ENCODE measurements at places on chromosomes 12 and 14. TPM values are rescaled to one million over a fixed set of nuclear protein-coding genes. Genes with fewer than 3 reads are reported as not detected.

GRCh38 chr12:65624554-65625086, 199.7 kb upstream of the HMGA2 start:
- DNase-seq: no peak

RPS6KL1 gene
- total RNA-seq: 2.9 TPM

NRL gene
- total RNA-seq: 2.5 TPM

GPRC5D gene
- not detected for total RNA-seq

- no peak for DNase-seq
These were observed 13.9 kb upstream of the KRT86 start for GRCh38 chr12:52260361-52261207.

DNA sequence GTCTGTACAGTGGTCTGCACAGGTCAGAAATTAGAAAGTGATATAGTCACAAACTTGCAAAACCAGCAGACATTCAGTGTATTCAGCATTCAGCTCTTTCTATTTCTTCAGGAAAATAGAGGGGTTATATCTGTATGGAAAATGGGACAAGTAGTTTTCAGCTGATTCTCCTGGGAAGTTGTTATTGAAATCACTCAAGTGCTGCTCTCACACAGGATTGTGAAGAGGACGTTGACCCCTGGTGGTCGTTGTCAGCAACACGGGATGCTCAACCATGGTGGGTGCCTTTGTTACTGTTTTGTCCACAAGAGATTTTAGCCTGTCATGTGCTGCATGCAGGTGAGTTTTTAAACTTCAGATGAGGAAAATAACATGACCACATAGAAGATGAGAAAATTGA, 981.8 kb downstream of the TMEM121 start:
- no peak for DNase-seq

DNA sequence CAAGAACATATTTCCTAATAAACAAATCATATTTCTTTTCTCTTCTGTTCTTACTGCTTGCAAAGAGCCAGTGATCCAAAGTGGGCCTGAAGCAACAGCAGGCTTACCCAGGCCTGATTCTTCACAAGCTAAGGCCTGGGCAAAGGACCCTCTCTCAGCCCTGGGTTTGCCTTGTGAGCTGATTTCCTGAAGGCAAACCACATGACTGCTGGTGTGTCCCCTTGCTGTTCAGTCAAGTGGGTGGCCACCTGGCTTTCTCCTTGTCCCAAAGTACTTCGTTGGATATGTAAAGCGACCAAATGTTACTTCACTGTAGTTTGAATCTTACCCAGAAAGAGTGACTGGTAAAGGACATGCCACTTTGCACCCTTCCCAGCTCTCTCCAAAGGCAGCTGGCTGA, 392.9 kb downstream of the ZFP36L1 start:
- DNase-seq: no peak

DNA sequence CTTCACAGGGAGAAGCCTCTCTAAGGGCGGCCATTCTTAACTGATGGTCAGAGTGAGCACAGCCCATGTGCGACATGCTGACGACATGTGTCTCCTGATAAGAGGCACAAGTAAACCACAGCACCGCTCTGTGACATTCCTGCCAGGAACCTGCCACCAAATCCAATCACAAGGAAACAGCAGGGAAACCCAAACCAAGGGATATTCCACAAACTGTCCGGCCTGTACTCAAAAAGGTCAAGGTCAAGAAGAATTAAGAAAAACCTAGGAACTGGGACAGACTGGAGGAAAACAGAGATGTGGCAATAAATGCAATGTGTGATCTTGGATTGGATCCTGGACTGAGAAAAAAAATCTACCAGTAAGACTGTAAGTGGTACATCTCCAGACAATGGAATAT, 91.9 kb downstream of the SYNE3 start:
- no peak for DNase-seq

- no peak for DNase-seq
These were observed 689.4 kb downstream of the MED13L start for GRCh38 chr12:115588131-115588530.

Data from breast epithelium (tissue), 4 donors.